Kidney (tissue), 22 donors: ENCODE measurements at places on chromosomes 2 and 18.
A peak's percentile ranks its signal among the peaks of the same experiment; 100 is the strongest.

DNA sequence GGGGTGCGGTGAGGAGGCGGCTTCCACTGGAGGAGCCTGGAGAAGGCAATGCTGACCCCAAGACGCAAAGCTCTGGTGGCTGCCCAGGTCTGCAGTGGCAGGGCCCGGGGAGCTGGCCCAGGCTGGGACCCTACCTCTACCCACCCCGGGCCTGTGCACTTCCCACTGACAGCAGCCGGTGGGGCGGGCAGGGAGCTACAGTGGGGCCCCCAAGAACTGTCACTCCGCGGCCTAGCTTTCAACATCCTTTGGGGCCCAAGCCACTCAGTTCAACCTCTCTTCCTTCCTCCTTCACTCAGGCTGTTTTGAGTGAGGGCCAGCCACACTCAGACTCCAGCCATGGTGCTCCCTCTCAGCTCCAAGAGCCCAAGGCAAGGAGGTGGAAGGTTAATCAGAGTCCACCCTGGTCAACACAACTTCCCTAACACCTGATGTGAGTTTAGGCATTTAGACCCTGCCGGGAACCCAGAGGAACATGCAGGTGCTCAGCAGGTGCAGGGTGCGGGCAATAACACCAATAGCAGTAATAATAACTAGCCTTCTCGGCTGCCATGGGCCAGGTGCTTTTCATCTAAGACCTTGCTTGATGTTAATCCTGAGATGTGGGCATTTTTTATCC lies 93.6 kb downstream of the ZFP36L2 start:
- DNase-seq, result peak; percentile 29

DNA sequence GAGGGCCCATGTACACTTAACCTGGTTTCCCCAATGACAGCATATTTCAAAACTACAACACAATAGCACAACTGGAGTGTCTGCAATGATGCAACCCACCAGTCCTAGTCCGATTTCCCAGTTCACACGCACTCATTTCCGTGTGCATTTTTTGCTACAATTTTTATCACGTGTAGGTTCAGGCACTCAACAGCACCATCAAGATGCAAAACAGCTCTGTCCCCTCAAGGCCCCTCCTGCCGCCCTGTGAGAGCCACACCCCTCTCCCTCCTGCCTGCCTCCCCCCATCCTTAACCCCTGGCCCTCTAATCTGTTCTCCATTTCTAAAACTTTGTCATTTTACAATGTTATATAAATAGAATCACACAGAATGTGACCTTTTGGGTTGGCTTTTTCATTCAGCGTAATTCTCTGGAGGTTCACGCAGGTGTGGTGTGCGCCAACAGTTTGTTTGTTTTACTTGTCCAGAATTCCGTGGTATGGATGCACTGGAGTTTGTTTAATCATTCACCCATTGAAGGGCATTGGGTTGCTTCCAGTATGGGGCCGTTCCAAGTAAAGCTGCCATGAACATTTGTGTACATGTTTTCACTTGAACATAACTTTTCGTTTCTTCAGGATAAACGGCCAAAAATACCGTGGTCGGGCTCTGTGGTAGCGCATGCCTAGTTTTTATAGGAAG lies 8.4 kb downstream of the KCNIP3 start:
- peak; percentile 70 for DNase-seq

- DNase-seq, result no peak
These were observed 455 bp downstream of the C18orf32 start for GRCh38 chr18:49486606-49486952.

DNA sequence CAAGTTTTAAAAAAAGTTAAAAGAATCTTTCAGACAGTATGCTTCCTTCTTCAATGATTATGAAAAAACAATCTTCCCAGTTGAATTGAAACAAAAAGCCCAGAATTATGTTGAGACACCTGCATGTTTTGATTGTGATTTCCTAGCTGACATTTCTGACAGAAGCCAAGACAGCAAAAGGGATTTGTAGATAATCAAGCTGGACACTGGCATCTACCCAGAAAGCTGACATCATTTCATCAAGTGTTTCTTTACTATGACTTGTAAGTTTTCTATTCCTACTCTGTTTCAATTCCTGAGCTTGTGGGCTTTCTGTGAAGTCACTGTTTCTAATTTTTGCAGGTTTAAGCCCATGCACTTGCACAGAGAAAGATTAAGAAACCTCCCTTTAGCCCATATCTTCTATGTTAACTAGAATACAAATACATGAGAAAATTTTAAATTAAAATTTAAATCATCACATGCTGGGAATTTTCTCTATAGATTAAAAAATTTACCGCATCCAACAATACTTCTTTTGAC lies 82.9 kb upstream of the CCDC85A start:
- no peak for DNase-seq

DNA sequence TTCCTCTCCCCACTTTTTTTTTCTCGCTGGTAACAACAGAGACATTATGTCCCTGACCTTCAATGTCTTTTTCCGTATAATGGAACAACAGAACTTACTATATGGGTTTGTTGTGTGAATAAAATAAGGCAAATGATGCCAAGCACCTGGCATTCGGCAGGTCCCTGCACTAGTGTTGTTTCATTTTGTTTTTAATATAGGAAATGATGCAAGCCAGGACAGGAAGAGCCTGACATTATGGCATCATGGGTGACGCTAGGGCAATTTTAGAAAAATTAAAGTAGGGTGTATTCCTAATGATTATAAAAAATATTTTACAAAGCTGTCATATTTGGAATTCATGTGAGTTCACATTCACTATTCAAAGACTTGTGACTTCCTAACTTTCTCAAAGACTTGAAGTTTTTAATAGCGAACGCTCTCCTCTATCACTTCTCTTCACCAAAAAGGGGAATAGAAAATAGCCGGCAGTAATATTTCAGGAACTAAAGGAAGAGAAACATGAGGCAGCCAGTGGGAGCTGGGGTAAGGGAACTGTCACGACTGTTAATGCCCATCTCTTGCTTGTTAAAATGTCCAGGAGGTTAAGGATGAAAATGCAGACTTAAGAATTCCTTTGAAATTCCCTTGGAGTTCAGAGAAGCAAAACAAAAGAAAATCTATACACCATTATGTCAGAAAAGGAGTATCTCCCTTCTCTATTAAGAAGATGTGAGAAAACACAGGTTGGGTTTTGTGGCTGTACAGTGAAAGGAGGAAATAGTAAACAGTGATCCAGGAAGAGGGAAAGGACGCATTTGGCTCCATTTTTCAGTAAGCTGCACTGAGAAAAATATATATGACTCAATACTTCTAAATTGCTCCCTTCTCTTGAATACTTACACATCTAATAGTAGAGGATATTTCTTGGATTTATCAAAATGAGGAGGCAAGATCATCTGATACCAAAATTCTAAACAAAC lies 60.2 kb downstream of the DPP4 start:
- no peak for DNase-seq
